ENCODE measurements at places on chromosomes 5 and 9.

GRCh38 chr5:761059-761771, 23.3 kb downstream of the ZDHHC11B start:
- no peak for DNase-seq

DNA sequence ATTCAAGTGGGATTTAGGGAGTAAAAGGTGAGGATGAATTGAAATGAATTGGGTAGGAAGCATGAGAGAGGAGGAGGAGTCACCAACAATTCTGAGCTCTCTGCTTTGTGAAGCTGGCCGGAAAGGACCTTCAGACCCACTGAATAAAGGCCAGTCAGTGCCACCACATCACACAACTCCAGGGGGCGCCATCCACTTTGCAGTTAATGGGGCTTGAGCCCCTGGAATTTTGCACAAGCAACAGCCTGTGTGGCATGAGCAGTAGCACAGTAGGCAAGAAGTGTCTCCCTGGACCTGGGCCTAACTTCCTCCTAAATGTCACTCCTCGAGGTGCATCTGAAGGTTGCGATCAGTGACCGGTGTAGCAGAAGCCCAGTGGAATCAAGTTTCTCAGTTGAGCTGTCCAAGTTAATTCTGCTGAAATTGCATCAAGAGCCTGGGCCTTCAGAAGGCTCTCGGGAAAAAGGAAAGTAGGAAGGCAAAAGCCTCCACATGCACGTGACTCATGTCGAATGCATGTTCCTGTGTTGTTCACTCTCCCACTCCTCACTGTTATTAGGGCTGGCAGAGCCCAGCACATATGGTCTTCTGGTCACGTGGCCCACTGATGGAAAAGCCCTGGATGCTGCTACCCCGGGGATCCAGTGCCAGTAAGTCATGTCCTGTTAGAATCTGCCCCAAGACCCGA, 27.8 kb upstream of the GLIS3 start:
- no peak for DNase-seq

DNA sequence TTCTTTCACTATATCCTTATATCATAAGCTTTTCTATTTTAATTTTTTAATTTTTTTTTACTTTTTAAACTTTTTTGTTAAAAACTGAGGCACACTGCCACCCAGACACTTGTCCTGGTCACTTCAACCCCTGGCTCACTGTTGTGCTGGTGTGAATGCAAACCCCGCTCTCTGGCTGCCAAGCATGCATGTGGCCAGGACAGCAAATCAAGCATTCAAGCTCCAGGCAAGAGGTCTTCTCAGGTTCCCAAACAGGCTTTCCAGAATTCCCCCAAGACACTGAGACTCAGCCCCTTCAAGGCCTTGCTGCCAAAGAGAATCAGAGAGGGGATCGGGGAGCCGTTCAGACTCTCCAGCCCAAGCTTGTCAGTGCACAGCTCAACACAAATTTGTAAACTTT, 139.9 kb downstream of the FANCC start:
- DNase-seq = no peak

DNA sequence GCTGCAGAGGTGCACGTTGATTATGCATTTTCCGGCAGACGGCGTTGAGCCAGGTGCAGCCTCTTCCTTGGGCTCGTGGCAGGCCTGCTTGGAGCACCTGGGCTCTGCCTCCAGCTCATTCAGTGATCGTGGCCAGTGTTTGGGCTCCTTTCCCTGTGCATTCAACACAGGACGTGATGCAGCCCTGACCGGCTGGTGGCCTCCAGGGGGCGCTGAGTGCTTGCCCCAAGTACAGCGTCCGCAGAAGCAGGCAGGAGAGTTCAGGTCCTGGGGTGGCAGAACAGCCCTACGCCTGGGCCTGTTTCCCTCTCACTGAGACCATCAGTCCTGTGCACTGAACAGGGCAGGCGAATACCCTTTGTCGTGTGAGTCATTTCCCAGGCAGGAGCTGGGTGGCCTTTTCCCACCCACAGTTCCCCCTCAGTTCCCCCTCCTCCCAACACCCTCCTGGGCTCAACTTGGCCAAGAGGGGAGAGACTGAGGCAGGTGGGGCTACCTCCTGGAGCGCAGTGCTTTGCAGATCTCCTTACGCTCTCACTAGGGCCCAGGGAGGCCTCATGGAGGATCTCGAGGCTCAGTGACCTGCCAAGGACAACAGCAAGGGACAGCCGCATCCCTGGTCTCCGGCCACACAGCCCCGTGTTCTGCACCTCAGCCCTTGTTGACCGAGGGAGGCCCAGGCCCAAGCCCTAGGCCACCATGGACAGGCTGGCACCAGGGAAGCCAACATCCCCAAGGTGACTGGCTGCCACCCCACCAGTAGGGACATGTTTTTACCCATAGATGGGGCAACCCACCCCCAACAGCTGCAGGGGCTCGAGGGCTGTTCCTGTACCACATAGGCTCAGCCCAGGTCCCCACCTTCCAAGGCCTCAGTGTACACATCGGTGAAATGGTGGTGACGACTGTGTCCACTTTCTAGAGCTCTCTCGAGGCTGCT, 52.9 kb downstream of the LRSAM1 start:
- DNase-seq = peak; percentile 55

GRCh38 chr9:36843964-36844363, 190.1 kb downstream of the PAX5 start:
- DNase-seq = no peak

GRCh38 chr9:95807326-95807947, 68.1 kb upstream of the ERCC6L2 start:
- no peak for DNase-seq

DNA sequence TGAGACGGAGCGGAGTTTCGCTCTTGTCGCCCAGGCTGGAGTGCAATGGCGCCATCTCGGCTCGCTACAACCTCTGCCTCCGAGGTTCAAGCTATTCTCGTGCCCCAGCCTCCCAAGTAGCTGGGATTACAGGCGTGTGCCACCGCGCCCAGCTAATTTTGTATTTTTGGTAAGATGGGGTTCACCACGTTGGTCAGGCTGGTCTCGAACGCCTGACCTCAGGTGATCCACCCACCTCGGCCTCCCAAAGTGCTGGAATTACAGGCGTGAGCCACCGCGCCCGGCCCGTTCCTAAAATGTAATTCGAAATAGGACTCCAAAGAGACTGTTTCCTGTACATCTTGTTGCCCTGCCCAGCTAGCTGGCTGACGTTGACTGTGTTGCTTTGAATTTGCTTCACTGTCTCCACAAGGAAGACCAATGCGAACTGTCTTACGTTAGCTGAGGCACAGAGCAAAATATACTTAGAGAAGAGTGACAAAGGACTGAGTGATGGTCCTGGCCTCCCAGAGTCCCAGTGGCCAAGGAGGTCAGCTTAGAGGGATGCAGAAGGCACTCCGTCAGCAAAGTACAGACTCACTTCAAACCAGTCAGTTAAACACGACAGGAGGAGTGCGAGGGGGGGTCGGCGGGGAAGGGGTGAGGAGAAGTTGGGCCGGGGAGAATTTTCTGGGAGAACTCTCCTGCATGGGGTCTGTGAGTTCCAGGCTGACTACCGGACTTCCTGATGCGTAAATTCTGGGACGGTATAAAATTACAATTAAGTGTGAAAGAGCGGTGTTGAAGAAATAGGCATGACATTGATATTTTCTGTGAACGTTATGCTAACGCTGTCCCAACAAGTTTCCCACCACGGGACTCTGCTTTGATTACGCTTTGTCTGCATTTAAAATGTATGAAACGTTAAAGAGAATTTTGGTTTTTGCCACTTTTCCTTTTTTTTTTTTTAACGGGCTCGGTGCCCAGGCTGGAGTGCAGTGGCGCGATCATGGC, 6.8 kb upstream of the TRIM41 start:
- DNase-seq = no peak

- no peak for DNase-seq
Observed at GRCh38 chr9:116323012-116323411, 169.4 kb downstream of the PAPPA start.

DNA sequence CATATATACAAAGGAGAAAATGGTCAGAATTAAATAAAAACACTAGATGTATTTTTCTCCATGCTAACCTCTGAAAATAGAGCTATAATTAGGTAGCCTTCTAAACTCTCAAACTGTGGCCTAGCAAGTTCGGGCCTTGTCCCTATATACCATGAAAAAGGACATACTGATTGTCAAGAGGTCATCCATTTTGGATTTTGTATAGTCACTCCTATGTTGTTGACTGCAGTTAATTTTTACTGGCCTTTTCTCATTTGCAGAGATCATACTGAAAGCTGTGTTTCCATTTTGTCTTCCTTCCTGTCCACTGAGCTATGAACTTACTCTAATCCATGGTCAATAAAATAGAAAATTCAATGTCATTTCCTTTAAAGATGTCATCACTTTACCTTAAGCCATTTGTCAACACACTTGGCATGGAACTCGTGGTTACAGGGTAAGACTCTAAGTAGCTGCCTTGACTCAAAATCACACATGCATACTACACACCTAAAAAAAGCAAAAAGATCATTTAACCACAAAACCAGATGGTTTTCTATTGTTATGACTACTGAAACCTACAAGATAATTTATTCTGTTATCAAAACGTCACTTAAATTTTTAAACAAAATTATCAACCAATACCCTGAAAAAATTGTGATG, 58.0 kb downstream of the RNF38 start:
- no peak for DNase-seq

GRCh38 chr5:91109634-91110033, 273.5 kb downstream of the ARRDC3 start:
- DNase-seq = no peak

DNA sequence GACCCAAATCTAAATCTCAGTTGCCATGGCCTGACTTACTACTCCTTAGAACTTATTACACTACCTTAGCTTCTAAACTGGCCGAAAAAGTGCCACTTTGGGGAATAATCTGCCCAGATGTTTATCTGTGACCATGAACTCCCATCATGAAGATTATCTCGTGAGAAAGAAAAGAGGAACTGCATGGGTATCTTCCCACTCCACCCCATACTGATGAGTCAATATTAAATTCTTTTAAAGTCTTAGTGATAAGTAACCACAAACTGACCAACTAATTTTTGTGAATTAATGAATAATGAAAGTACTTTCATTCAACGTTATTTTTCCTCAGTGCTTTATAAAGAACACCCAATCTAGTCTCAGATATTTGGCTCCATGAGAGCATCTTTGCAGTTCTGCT, 493.5 kb downstream of the EBF1 start:
- DNase-seq = no peak

DNA sequence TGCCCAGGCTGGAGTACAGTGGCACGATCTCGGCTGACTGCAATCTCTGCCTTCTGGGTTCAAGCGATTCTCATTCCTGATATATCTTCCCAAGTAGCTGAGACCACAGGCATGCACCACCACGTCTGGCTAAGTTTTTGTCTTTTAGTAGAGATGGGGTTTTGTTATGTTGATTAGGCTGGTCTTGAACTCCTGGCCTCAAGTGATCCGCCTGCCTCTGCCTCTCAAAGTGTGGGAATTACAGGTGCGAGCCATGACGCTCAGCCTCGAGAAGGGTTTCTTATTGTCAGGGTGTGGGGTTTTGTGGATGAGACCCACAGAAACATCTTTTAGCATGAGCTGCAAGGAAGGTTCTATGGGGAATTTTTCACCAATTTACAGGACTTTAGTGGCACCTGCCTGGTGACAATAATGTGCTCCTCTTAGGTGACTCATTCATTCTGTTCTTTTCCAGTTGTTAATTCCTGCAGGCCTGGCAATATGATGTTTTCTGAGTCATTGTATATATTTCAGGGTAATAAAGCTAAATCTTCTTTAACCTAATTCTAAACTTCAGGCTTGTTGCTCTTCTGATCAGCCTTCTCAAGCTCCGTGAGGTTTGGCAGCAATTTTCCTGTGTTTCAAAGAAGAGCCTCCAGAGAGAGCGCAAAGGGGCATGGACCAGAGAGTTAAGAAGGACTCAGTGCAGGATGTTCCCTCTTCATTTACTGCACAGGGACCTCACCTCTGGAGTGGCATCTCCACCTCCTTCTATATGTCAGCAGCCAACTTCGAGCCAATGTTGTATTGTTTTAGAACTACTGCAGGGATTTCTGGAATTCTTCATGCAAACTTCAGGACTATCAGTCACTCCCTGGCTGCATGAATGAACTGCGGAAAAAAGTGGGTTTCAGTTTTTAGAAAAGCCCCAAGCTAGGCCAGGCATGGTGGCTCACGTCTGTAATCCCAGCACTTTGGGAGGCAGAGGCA, 77.8 kb upstream of the ZNF618 start:
- DNase-seq = no peak

DNA sequence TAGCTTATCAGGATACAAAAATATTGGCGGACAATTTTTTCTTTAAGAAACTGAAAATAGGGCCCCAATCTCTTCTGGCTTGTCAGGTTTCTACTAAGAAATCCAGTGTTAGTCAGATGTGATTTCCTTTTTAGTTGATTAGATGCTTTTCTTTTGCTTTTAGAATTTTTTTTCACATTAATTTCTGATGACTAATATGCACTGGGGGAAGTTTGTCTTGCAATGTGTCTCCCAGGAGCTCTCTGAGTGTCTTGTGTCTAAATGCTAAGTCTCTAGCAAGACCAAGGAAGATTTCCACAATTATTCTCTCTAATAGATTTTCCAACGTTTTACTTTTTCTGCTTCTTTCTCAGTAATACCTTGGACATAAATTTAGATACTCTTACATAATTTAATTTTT, 559.8 kb upstream of the TYRP1 start:
- DNase-seq = no peak

DNA sequence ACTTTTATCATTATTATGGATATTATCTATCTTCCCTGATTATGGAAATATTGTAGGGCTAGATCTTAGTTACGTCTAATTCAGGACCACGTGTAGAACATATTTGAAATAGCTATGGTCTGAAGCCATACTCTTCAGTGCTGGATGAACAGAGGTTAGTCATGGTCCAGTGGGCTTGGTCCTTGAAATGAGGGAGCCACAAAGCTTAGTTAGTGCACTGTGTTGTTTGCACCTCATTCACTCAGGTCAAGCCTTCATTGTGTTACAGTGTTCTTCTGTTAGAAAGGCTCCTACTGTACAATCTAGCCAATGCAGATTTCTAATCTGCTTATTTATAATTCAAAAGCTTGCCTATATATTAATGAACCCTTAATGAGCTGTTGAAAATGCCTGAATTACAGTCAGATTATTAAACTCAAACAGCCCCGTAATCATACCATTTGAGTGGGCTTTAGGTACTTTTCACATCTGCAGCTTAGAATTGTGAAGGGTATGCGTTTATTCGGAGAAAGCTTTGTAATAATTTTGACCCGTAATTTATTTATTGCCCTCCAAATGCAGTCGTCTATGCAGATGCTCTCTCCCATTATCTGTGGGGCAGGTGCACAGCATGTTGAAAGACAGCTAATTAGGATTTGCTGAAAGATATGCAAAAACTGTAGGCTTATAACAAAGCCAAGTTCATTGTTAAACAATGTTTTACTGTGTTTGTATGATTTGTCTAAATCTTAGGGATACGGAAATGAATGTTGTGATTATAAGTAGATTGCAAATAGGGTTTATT, 164.9 kb downstream of the PBX3 start:
- no peak for DNase-seq

- DNase-seq = no peak
Observed at GRCh38 chr9:127489471-127490115, 38.3 kb downstream of the LRSAM1 start.

Data from stimulated activated CD4-positive, alpha-beta T cell treated with anti-CD3 and anti-CD28 coated beads, TNF-alpha, amount 100 ng/mL, for 24 hours (primary cell).